ENCODE measurements at places on chromosomes 5 and 9.

DNA sequence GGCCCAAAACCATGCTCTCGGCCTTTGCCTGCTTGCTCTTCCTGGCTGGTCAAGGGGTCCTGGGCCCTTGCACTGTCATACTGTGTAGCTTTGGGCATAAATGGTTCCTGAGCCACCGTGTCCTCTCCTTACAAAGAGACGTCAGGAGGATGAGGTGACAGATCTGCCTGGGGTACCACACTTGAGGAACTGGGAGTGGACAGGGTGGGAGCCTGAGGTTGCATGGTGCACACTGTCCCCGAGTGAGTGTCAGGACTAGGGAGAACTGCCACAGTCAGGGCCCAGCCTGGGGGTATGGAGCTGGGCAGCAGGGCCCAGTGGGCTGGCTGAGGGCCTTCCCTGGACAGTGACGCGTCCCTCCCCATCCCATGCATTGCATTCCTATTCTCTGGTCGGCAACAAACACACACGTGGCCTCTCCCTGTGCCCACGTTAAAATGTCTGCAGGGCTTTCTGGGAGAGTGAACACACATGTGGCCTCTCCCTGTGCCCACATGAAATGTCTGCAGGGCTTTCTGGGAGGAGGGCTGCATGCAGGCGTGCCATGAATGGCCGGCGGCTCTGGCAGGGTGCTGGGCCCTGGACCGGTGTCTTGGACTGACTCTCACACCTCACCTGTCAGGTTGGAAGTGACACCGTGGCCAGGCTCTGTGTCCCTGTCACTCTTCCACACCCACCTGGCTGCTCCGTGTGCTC, 122.1 kb upstream of the COL5A1 start:
- DNase-seq: no peak

GRCh38 chr5:175250426-175250825, 193.6 kb downstream of the DRD1 start:
- DNase-seq: no peak

- DNase-seq: no peak
These were observed 44.6 kb upstream of the TMC1 start for GRCh38 chr9:72476617-72477437.

- no peak for DNase-seq
These were observed 10.8 kb downstream of the NFIB start for GRCh38 chr9:14303100-14303499.

- DNase-seq: no peak
These were observed 32.5 kb downstream of the TERT start for GRCh38 chr5:1262381-1262780.

DNA sequence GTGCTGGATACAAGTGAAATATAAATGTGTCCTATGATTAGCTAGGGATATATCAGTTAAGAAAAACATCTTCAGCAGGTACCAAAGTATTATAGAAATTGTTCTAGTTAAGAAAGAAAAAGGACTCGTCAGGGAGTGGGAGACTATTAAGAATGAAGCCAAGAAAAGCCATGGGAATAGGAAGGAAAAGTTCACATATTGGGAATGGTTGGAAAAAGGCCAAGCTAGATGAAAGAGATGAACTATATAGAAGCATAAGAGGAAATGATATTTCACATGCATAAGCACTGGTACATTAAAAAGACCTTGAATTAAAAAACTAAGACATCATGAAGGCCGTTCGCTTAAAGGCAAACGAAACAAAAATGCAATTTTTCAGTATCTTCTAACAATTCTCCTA, 237.7 kb downstream of the ADAMTS6 start:
- no peak for DNase-seq

- DNase-seq: no peak
These were observed 33.9 kb downstream of the GNAQ start for GRCh38 chr9:77997611-77998284.

GRCh38 chr5:94218374-94218773, 400.0 kb downstream of the KIAA0825 start:
- DNase-seq: no peak

DNA sequence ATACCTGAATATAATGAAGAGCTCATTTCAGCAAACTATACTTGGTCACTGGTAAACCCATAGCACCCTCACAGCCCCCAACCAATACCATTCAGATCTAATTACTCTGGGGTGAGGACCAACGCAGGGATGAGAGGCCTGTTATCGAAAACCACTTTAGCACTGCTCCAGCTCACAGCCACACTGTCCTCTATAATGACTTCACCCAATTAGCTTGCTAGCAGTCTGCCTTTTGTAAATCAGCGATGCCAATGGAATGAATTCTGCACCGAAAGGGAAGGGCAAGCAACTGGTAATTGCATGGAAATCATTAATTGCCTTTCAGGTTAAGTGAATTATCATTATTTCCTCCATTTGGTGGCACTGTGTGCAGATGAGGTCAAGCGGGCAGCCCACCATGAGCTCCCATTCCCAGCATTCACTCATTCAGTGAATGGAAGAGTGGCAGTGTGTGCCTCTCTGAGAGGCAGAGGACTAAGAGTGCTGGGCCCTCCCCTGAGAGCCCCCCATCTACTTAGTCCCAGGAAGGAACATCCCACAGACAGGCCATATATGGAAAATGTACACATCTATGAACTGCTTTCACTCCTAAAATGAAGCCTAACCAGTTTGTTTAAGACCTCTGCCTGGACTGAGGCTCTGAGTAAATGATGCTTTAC, 262.1 kb downstream of the SPOCK1 start:
- DNase-seq: no peak

- DNase-seq: no peak
These were observed 36.5 kb upstream of the TENT4A start for GRCh38 chr5:6676702-6677101.

- DNase-seq: no peak
These were observed 3.7 kb downstream of the MSX2 start for GRCh38 chr5:174727794-174728680.

- DNase-seq: no peak
These were observed 307.7 kb downstream of the ADGRV1 start for GRCh38 chr5:90866333-90866732.

GRCh38 chr5:142568996-142569335, 116.9 kb downstream of the FGF1 start:
- no peak for DNase-seq

DNA sequence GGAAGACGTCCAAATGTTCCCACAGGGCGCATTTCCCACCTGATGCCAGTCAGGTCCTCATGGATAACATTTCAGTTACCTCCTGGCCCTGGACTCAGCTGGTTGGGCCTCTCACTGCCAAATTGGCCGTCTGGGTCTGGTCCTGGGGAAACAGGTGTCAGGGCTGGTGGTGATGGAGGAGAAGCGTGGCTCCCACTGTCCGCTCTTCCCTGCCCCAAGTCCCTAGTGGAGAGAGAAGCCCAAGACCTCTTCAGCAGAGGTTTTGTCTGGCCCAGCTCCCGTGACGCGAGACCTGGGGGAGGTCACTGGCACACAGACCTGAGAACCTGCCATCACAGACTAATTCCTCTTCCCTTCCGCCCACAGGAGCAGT, 27.8 kb upstream of the PRDM12 start:
- DNase-seq: no peak

DNA sequence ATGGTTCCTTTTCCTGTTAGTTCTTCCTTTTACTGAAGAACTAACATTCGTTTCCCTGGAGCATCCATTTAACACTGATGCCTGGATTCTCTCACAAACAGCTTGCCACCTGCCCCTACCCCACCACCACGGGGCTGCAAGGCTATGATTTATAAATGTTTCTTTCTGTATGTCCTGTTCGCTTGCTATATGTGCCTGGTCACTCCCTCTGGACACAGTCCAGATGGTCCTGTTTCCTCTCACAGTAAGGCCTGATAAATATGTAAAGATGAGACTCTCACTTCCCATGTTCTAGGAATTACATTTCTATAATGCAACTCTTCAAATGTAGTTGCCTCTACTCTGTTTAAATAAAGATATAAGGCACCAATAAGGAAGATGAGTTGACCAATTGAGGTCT, 146.4 kb upstream of the SHB start:
- no peak for DNase-seq

GRCh38 chr5:133760532-133760931, 148.2 kb upstream of the FSTL4 start:
- DNase-seq: no peak

DNA sequence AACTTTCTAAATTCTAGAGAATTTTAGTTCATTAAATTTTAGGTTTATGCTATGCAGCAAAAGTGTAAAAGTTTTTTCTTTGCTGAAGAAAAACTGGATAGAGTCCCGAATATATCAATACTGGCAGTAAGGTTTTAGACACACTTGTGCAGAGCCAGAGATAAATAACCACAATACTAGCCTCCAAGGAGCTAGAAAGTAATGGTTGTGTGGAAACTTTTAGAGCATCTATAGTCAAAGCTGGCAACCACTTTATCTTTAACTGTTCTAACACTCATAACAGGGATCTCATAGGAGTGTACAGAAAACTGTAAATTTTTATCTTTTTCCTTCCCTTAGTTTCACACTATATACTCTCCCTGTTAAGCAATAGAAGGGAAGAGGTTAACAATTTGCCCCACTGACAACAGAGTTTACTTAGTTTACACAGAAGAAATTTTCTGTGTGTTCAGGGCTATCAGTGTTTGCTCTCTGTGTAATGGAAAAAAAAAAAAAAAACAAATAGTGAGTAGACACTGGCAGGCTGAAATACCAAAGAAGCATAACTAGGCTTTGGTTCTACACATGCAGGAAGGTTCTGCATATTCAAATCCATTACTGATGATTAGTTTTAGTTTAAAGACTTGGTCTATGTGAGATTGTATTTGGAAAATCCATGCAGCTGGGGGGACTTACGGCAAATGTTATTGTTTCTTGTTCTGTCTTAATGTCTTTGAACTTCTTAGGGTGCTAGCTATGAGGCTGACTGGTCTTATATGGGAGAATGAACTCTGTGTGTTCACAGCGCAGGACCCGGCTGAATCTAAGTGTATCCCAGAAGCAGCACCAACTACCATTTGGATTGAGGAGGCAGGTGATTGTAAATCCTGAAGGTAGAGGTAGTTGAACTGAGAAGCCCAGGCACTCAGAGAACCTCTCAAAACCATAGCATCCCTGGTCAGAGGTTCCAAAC, 187.6 kb downstream of the PCSK1 start:
- DNase-seq: no peak

DNA sequence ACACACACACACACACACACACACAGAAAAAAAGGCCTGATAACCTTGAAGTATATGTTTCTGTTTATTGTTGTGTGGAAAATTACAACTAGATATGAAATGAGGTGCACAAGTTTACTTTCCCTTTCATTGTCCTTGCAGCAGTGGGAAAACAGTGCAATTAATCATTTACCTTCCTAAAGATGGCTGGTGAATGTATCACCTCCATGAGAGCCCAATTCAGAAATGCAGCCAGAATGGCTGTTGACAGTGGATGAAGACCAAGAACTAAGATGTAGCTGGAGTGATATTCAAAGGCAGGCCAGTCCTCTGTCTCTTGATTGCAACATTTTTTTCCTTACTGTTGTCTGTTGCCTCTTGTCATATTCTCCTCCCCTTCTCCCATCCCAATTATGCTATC, 49.6 kb upstream of the EIF4EBP3 start:
- DNase-seq: no peak

DNA sequence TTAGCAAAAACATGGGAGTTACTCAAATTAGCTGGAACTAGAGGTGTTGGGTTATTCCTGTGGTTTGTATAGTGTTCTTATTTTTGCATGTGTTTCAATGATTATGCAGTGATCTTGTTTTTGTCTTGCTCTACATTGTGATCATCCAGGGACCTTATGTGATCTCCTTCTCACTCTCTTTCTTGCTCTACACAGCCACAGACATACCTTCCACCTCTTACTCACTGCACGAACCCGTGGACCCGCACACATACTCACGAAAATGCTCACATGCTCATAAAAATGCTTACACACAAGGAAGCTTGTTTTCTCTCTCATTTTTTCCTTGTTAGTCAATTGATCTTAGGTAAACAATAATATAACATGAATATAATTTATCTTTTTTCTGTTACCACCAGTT, 187.1 kb downstream of the KDM4C start:
- DNase-seq: no peak

DNA sequence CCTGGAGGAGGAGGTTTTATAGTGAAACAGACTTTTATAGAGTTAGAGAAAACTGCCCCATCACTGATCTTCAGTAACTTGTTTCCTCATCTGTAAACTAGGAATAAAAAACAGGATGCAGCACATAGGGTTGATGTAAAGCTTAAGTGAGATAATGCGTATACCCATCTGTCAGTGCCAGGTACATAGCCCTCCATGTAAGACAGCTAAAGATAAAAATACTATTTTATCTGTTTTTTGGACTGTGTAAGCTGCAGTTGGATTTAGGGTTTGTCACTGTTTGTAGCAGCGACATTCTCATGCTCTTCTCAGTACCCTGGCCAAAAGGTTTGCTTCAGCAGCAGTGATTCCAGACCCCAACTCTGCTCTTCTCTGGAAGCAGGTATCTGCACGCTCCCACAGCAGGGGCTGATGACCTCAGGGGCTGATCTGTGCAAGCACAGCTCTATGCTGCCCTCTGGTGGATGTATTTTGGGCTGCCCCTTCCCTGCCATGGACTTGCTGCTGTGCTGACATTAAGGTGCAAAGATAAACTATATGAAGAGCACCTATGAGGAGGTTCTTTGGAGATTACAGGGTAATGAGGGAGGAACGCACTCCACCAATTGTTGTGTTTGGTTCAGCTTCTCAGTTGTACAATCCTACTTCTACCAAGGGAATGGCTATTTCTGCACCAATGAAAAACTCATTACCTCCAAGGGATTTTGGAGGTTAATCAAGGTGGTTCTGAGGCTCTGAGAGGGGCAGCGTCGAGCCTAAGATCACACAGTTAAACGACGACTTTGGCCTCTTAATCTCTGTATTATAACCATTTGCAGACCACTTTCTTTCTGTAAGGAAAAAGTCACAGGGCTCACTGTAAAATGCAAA, 13.1 kb downstream of the HMHB1 start:
- peak; percentile 59 for DNase-seq

DNA sequence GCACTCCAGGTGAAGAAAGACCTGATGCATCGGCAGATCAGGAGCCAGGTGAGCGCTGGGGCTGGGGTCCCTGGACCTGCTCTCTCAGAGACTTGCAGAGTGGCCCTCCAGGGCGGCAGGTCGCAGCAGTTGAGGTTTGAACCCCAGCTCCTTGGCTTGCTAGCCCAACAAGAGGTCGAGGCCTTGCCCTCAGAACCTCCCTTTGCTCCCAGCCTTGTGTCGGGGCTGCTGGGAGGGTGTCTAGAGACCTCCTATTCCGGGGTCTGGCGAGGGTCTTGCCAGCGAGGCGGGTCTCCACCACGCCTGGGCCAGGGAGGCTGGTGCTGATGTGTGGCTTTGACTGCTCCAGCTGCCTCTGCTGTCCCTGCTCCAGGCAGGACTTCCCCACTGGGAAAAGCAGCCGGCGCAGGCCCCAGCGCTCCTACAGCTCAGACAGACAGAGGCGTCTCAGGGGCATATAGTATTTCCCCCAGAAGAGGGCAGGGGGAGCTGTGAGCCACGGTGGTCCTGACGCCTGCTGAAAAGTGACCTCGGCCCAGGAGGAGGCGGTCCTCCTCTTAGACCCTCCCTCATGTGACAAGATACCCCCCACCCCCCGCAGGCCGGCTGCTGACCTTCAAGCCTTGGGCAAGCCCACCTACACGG, 38.3 kb downstream of the LRSAM1 start:
- no peak for DNase-seq

GRCh38 chr5:81922854-81923279, 49.0 kb upstream of the ATG10 start:
- DNase-seq: no peak

- DNase-seq: no peak
These were observed 59.3 kb upstream of the AFAP1L1 start for GRCh38 chr5:149212198-149212951.

- no peak for DNase-seq
These were observed 8.7 kb upstream of the FBN2 start for GRCh38 chr5:128546658-128547281.

- DNase-seq: no peak
These were observed 63.5 kb upstream of the TBC1D2 start for GRCh38 chr9:98318834-98319478.

Data from left renal cortex interstitium (tissue), 4 donors.